Muscle of arm (tissue), 14 donors: ENCODE measurements at places on chromosomes 12 and 14. TPM values are rescaled to one million over a fixed set of nuclear protein-coding genes. Genes with fewer than 3 reads are reported as not detected.

- DNase-seq: peak; percentile 79
Measured at GRCh38 chr14:60616461-60616959, 32.8 kb downstream of the SIX1 start.

DNA sequence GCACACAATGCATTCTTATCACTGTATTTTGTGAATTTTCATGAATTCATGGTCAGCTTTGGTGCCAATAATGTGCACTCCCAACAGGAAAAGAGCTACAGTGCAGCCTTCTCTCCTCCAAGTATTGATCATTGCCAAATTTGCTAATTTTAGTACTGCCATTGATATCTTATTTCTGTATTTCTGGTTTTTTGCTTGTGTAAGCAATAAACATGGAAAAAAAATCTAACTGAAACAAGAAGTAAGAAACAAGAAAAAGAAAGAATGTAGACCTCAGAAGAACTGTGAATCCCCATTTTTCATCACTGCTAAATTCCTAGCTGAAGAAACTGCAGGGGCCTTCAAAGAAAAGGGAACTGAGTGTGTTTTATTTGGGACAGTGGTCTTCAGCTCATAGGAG is 161.2 kb downstream of the METTL25 start:
- DNase-seq: no peak

DNA sequence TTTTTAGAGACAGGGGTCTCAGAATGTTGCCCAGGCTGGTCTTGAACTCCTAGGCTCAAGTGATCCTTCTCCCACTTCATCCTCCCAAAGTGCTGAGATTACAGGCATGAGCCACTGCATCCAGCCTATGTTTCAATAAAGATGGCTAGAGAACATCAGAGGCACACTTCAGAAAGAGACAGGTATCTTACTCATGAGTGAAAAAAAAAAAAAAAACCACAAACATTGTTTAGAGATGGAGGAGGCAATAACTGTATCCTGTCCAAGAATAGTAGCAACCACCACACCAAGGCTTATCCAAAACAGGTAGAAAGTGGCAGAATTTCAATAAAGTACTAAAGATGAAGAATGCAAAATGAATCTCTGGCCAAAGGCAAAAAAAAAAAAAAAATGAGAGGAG is 30.3 kb downstream of the EEA1 start:
- no peak for DNase-seq

DNA sequence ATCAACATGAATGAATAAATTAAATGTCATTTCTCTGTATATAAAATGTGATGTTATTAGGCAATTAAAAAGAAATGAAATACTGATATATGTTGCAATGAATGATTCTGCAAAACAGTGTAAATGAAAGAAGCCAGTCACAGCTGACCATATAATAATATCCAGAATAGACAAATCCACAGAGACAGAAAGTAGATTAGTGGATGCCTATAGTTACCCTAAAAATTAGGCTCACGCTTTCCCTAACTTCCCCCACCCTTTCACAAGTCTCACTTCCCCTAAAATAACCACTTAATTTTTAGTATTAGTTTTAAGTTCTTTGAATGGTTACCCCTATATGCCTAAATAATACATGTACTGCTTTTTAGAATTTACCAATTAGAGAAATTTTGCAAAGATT is 348.9 kb upstream of the FAR2 start:
- no peak for DNase-seq

GRCh38 chr14:24940213-24940783 is 109.6 kb downstream of the STXBP6 start:
- no peak for DNase-seq

DNA sequence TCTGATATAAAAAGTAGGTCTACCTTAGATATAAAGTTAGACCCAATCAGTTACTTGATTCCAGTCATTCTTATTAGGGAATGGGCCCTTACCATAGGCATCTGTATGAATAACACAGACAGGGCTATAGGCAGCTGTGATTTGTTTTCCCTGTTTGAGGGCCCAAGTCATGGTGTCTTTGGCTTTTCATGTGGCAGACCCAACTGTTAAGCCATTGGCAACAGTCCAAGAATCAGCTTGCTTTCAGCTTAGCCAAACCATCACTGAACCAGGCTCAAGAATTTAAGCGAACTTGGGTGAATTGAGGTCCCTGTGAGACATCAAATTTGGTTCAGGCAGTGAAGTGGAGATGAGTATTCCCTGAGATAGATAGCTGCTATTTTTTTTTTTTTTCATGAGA is 111.2 kb downstream of the LRRIQ1 start:
- no peak for DNase-seq

- DNase-seq: no peak
Measured at GRCh38 chr14:24761141-24761540, 127.2 kb upstream of the GZMB start.

- DNase-seq: no peak
Measured at GRCh38 chr12:51962737-51963136, 11.2 kb downstream of the ACVR1B start.

- no peak for DNase-seq
Measured at GRCh38 chr12:6909421-6910145, 4.8 kb upstream of the ENO2 start.

DNA sequence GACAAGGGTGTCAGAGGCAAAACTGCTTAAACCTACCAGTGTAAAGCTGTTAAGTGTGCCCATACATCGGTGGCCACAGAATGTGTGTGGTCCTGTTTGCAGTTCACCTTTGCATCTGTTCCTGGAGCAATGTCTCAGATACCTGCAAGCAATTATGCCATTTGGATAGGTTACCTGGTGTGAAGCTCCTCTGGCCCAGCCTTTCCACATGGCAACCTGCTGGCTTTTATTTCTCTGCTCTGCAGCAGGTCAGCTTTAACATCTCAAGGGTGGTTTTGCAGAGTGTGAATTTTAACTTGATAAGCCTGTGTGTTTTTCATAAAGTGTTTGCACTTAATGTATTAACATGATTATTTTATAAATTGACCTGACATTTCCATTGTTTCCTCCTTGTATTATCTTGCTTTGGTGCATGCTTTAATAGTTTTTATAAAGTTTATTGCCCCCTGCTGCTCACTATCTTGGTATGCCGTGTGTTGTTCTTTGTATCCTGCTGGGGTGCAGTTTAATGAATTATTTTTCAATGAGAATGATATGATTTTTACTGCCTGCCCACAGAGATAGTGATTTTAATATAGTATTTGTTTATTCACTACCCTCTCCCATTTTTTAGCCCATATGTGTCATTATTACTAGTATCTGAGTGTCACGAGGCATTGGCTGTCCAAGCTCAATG is 403.8 kb downstream of the NPAS3 start:
- DNase-seq: no peak

- DNase-seq: no peak
Measured at GRCh38 chr12:121578230-121579189, 2.3 kb downstream of the KDM2B start.

- DNase-seq: no peak
Measured at GRCh38 chr12:71702590-71702989, 16.7 kb downstream of the TMEM19 start.

DNA sequence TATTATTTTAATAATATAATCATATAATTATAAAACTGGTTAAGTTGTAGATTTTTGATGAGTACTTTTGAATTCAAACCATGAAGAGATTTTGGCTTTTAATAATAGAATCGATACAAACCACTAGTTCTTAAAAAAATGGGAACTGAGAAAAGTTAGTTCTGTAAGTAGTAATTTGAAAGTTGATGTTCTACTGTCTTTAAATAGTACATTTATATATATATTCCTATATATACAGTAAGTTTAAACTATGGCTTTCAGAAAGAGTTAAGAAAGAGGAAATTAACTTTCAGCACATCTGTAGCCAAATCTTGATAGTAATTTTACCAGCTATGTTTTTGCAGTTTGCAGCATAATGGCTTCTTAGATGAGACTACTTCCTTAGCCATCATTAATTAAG is 7.8 kb downstream of the LRRK2 start:
- no peak for DNase-seq

The AVPR1A gene
- polyA plus RNA-seq: 6.6 TPM

The PGF gene
- polyA plus RNA-seq: 51.5 TPM

The NYNRIN gene
- 23.6 TPM for polyA plus RNA-seq

The BDKRB1 gene
- polyA plus RNA-seq: 0.28 TPM

The RDH11 gene
- 76.6 TPM for polyA plus RNA-seq

The ACSM4 gene
- polyA plus RNA-seq: 0.17 TPM

The ANKRD33 gene
- polyA plus RNA-seq: 0.08 TPM

The AP4S1 gene
- polyA plus RNA-seq: not detected

The GLS2 gene
- 0.81 TPM for polyA plus RNA-seq
